Fibroblast of lung (primary cell): ENCODE measurements at places on chromosomes 13 and 19. TPM values are rescaled to one million over a fixed set of nuclear protein-coding genes. Genes with fewer than 3 reads are reported as not detected.

Gene REEP6
- 0.47 and 0.55 TPM in 2 replicates for polyA plus RNA-seq

Gene ZNF443
- 1.1 and 1.2 TPM in 2 replicates for polyA plus RNA-seq

Gene CA11
- polyA plus RNA-seq, result 1.5 and 1.7 TPM in 2 replicates

Gene ZNF880
- 21.8 and 36.5 TPM in 2 replicates for polyA plus RNA-seq

Gene SCN1B
- 11.0 and 17.5 TPM in 2 replicates for polyA plus RNA-seq

DNA sequence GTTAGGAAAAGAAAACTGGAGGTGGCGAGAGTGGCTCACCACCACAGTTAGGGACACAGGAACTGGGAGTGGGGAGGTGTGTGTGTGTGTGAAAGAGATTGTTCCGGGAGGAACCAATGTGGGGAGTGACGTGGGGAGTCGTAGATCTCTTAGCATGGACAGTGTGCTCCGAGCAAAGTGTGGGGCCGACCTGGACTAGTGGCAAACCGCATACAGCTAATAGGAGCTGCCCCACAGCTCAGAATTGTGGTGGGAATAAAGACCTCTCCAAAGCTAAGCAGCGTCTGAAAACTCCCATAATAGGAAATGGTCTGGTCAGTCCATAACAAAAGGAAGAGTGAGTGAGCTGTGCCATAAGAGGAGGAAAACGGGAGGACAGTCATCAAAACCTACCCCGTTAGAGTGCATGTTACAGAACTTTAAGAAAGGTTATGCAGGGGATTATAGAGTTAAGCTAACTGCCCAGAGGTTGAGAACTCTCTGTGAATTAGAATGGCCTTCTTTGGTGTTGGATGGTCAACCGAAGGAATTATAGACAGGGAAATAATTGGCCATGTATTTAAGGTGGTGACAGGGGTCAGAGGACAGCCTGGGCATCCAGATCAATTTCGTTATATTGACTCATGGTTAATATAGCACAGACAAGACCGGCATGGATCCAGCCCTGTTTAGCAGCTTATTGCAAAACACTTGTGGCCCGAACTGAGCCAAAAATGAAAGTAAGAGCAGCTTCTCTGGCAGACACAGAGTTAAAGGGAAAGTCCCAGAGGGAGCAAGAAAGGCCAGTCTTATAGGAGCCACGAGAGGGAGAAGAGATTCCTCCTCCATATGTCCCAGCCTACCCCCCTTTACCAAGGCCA is 8.9 kb upstream of the SLC15A1 start:
- DNase-seq, result peak; percentile 85

DNA sequence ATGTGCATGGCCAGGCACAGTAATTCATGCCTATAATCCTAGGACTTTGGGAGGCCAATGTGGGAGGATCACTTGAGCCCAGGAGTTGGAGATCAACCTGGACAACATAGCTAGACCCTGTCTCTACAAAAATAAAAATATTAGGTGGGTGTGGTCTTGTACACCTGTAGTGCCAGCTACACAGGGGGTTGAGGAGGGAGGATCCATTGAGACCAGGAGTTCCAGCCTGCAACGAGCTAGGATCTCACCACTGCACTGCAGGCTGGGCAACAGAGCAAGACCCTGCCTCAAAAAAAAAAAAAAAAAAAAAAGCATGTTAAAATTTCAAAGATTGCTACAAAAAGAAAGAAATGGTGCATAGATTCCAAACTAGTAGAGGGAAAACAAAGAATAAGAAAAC is 37.2 kb downstream of the LTBP4 start:
- DNase-seq, result no peak

DNA sequence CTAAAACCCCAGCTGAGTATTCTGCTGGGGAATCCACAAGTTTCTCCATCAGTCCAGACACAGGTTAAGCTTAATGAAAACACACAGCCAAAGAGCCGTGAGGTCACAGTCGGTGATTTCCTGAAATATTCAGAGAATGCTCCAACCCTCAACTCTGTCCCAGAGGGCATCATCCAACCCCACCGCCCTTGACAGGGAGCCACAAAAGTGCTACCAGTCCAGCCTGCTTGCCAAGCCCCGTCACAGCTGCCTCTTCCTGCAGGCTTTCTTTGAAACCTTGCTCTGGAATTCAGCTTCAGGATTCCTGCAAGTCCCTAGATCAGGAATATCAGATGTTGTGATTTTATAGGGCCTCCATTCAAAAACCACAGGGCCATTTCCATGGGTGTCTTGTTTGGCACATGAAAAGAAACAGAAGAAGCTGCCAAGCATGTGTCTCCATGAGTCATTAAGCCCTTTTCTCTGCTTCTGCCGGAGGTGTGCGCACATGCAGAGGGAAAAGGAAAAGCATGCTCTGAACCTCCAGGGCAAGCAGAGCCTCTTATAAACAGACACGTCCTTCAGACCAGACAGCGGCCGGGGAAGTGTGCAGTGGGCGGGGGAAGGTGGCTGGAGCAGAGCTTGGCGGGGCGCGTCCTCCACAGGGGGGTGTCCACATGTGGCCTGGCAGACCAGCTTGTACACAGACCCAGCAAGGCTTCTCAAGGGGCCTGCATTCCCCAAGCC is 164.7 kb downstream of the KATNAL1 start:
- DNase-seq, result peak; percentile 94

DNA sequence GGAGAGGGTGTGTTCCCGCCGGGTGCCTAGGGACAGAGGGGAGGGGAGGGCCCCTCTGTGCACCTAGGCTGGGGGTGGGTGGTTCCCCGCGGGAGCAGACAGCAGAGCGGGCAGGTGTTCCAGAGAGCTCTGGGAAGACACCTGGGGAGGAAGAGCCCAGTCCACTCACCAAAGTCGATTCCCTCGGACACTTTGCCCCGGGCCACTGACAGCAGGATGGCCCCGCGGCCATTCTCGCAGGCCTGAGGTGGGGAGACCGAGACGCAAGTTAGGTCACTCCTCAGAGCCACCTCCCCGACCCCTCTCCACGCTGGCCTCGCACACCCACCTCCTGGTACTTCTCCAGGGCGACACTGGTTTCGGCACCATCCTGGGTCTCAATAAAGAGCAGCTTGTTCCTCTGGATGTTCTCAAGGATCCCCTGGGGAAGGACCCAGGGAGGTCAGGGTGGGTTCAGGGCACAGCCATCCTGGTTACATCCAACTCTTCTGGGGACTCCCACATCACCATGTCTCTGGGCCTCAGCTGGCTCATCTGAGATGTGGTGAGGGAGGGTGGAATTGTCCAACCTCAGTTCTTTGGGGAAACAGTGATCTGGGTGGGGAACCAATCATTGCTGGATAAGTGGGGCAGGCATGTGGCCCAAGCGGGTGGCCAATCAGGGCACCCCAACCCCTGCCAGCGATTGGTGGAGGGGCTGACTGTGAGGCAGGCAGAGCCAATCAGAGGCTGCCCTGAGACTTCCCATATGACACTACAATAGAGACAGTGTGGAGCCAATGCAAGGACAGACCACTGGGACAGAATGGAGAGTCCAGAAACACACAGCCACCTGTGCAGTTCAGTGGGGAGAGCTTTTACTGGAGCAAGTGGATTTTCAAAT is 12.6 kb downstream of the KLC3 start:
- DNase-seq, result no peak
